ENCODE measurements at places on chromosomes 6 and 20. TPM values are rescaled to one million over a fixed set of nuclear protein-coding genes. Genes with fewer than 3 reads are reported as not detected.

DNA sequence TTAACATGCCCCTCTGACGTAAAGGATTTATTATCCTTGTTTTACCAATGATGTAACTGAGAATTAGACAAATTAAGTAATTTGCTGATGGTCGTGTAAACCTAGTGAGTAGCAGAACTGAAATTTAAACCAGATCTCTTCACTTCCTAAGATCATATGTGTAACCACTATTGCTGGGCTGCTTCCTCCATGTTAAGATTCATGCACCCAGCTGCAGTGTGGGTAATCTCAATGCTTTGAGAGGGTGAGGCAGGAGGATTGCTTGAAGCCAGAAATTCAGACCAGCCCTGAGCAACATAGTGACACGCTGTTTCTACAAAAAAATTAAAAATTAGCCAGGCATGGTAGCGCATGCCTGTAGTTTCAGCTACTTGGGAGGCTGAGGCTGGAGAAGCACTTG lies 97.9 kb downstream of the L3MBTL3 start:
- DNase-seq, result no peak

DNA sequence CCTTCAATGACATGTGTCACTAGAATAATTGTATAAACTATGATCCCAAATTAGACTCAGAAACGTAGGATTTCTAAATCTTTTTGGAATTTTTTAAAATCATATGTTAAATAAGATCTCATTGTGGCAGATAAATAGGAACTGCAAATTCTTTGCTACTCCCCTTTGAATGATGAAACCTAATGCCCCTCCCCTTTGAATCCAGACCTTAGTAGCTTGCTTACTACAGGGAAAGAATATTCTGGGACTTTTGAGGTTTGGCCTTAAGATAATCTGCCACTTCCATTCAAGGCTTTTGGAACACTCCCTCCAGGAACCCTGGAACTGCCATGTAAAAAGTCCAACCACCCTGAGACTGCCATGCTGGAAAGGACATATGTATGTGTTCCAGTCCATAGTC lies 7.1 kb downstream of the TDP2 start:
- no peak for DNase-seq

- DNase-seq, result no peak
These were observed 2.4 kb downstream of the SPDEF start for GRCh38 chr6:34553750-34554149.

DNA sequence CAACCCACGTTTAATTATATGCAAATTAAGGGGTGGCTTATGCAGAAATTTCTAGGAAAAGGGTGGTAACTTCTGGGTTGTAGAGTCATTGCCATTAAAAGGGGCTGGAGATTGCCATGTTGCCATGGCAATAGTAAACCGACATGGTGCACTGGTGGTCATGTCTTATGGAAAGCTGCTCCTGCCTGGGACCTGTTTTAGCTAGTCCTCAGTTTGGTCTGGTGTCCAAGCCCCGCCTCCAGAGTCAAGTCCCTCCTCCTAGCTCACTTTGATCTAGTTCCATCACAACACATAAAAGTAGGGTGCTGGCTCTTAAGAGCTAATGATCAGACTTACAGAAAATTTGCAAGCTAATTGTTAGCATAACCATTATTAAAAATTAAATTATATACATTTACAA lies 5.3 kb downstream of the SLC22A2 start:
- no peak for DNase-seq

- no peak for DNase-seq
These were observed 394.3 kb upstream of the SOX4 start for GRCh38 chr6:21199262-21199661.

DNA sequence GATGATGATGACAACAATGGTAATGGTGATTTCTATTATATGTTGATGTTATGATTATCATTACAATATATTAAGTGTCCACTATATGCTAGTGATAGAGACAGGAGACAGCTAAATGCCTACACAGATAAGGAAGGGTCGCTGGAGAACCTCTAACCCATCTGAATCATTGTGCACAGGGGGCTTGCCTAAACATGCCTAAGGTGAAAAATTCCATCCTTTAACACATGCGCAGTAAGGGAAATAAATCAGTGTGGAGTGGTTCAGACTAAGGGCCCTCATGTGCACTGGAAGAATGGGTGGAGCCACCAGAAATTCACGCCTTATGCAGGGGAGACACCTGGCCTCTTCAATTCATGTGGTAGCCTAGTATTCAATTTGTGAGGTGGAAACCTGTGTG lies 120.4 kb downstream of the TPBG start:
- DNase-seq, result no peak

DNA sequence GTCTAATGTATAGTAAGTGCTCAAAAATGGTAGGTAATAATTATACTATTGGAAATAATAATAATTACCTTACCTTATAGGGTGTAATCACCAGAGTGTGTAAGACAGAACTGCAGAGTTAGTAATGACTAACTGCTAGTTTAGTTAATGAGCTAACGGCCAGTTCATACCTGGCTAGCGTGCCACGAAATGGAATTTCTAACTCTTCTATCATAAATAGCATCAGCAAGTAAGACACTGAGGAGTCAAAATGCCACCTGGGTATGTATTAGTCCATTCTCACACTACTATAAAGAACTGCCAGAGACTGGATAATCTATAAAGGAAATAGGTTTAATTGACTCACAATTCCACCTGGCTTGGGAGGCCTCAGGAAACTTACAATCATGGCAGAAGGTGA lies 63.4 kb upstream of the CEP85L start:
- no peak for DNase-seq

DNA sequence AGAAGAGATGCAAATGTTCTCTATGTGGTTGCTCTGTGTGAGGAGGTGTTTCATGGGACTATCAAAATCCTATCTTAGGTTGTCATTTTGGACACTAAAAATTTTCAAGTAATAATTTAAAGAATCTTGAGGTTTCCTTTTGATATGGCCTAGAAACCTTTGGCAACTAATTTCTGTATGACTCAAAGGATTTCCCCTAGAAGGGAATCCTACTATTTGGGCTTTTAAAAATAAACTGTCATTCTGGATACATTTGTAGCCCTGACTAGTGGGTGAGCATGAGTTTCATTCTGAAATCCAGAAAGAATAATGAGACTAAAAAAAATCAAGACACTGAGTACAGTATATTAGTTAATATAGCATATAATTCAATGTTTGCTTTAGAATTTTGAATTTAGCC lies 25.5 kb upstream of the RAB23 start:
- DNase-seq, result no peak

GRCh38 chr6:38599966-38600550 lies 39.7 kb downstream of the BTBD9 start:
- no peak for DNase-seq

GRCh38 chr6:143961066-143961465 lies 47.0 kb downstream of the PLAGL1 start:
- no peak for DNase-seq

GRCh38 chr6:117200067-117200466 lies 65.3 kb upstream of the VGLL2 start:
- no peak for DNase-seq

DNA sequence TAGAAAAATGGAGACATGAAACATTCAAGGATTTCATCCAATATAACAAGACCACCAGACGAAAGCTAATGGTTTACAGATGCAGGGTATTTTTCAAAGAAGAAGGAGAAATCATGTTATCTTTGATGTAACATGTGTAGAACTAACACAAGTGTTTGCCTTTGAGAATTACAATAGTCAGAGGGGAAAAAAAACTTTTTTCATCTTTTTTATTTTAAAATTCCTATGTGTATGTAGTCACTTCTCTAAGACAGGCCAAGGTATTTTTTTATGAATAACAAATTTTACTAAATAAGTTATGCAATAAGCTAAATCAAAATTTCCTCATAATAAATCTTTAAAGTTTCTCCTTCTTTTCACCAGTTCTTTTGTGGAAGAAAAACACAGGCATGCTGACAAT lies 161.4 kb downstream of the PDE7B start:
- no peak for DNase-seq

DNA sequence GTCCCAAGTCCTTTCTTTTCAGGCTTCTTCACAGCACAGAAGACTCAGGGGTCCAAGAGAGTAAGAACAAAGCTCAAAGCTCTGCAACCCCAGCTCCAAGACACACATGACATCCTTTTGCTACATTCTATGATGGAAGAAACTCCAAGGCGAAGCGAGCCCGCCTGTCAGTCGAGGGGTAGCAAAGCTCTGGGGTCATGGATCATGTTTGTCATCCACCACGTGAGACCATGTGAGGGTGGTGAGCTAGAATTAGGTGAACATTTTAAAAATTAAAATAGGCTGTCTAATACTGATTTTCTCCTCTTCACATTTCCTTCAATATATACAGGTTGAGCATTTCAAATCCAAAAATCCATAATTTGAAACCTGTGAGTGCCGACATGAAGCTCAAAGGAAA lies 189.6 kb downstream of the TTLL2 start:
- DNase-seq, result no peak

DNA sequence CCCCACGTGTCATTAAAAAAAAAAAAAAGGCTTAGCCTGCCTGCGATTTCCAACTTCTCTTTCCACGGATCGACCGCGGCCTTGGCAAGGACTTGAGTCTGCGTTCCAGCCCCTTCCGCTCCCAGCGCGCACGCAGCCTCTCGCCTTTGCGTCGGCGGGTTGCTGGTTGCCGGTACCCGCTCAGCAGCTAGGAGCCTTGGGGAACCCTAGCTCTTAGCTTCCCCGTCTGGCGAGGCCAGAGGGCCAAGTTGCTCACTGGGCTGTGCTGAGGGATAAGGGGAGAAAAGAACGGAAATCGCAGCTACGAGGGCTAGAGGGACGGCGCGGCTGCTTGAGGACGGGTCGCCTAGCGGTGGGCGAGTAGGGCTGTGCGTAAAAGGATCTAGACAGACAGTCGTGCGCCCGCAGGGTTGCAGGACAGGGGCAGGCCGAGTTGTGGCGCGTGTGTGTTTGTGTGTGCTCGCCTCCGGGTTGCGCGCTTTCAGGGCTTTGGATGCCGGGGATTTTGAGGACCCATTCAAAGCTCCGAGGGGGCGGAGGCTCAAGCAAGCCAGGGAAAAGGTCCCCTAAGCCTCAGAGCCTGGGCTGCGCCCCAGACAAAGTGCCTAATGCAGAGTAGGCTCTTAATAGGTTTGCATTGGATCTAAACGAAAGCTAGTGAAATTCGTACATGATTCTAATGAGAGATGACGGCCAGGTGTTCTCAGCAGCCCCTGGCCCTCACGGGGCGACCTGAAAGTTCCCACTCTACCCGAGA lies 40.5 kb upstream of the OSTM1 start:
- no peak for DNase-seq

GRCh38 chr20:2416541-2417212 lies 36.0 kb downstream of the TGM6 start:
- DNase-seq, result no peak

DNA sequence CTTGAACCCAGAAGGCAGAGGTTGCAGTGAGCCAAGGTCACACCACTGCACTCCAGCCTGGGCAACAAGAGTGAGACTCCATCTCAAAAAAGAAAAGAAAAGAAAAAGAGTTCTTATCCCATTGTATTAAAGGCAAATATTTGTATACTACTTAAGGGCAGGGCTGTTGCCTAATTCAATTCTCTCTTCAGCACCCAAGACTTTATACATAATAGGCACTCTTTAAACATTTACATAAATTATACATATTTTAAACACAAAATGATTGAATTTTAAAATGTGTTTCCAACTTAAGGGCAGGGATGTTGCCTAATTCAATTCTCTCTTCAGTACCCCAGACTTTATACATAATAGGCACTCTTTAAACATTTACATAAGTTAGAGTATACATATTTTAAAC lies 424.3 kb upstream of the ARID1B start:
- no peak for DNase-seq

- DNase-seq, result no peak
These were observed 23.6 kb downstream of the FOXA2 start for GRCh38 chr20:22560817-22561216.

- DNase-seq, result no peak
These were observed 108.7 kb downstream of the CARMIL1 start for GRCh38 chr6:25387911-25388310.

GRCh38 chr6:30160785-30161531 lies at the start of gene TRIM10:
Gene TRIM10 (minus strand): TSS chr6:30161211. CDS start chr6:30160858, 353 bp downstream.
- no peak for DNase-seq

GRCh38 chr6:145169726-145170224 lies 565.5 kb downstream of the EPM2A start:
- no peak for DNase-seq

DNA sequence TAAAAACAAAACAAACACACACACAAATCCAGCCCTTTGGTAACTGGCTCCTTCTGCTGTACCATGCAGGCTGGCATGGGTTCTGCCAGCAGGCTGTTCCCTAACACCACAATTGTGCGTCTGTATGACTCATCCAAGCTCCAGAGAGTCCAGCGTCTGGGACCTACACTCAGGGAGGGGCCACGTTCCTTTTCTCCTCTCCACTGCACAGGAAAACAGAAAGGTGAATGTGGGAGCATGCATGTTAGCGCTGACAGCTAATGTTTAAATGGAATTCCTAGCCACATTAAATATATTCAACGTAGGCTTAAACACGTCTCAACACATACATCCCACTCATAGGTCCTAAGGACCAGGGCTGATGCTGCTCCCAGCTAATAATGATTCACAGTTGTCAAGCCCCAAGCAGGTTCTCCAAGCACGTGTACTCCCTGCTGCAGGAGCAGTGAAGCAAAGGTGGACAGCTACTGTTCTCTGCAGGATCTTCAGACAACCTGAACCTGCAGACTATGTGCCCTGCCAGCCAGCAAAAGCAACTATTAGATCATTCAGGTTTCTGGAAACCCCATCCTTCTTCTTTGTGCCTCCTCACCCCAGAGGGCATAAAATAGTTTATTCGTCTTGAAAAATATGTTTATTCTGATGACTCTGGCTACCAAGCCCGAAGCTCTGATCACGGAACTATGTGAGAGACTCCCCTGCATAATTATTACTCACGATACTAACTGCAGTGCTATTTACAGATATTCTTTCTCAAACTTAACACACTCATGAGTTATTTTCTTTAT lies 20.9 kb downstream of the MAP1LC3A start:
- DNase-seq, result no peak

- DNase-seq, result no peak
These were observed 46.7 kb upstream of the ISM1 start for GRCh38 chr20:13174402-13174801.

The IBTK gene
- total RNA-seq, result 19.2 TPM

The SLC13A3 gene
- total RNA-seq, result not detected

The SPDEF gene
- total RNA-seq, result not detected

The RTEL1 gene
- total RNA-seq, result 36.8 TPM

The MUCL3 gene
- total RNA-seq, result 0.09 TPM

The OR2B6 gene
- total RNA-seq, result not detected

The KHDC1L gene
- not detected for total RNA-seq

The SAMD3 gene
- 73.8 TPM for total RNA-seq
